ENCODE measurements at places on chromosomes 6 and 20.

DNA sequence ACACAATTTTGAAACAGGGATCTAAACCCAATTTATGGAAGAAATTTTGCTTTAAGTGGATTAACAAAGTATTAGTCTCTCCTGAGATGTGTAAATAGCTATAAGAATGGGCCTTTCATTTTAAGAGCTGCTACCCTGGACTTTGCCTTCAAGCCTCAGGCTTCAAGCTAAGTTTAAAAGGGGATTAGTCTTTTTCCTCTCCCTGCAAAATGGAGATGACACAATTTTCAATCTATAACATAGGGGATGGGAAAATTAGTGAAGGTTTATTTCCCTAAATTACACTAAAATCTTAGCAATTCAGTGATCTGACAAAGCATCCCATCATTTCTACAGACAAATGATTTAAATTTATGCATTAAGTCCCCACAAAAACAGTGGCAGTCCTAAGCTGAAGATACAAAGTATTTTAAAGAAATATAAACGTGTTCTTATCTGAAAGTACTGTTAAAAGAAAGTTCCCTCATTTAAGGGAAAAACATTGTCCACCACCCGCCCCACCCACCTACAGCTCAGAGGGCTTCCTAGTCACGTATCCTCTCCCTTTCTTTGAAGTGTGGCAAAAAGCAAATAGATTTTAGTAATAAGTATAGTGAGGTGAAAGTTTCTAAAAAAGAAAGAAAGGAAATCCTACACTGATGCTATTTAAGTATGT is 14.5 kb downstream of the ARHGAP18 start:
- DNase-seq: no peak

DNA sequence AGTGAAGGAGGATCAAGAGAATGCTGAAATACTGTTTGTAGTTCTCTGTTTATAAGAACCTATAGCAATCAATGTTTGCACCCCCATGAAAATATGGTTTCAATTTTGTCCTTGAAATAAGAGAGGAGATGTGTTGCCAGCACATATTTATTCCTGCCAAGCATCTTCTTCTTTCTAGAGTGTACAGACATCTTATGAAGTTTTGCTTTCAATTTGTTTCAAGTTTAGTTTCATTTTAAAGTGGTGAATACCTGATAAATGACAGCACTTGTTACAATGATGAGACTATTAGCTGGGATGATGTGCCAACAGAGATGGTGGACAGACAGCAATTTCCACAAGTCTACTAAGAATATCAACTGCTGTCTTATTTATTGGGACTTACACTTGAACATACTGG is 39.2 kb upstream of the CENPW start:
- DNase-seq: peak; percentile 9

GRCh38 chr6:102742754-102743356 is 1349.3 kb downstream of the GRIK2 start:
- DNase-seq: no peak

GRCh38 chr6:131014080-131014776 is 48.8 kb downstream of the EPB41L2 start:
- no peak for DNase-seq

DNA sequence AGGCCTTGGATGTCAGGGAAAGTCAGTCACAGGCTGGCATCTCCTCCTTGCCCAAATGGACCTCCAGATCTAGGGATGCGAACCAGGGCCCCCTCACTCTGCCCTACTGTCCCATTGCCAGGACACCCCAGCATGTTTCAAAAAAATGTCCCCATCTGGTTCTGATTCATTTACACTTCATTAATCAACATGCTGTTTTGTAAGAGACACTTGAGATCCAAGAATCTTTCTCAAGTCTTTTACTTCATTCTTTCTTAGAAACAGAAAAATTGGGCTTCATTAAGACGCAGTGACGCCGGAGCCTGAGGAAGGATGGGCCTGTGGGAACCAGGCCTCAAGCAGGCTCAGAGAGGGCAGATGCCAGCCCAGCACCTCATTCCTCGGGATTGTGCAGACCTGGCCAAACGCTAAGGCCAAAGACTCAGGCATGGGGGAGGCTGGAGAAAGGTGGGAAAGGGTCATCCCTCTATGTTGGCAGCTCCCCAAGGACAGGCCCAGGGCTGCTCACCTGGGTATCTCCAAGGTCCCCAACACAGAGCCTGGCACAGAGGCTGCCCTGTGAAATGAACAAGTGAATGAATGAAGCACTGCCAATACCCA is 3.8 kb downstream of the RSPO4 start:
- DNase-seq: no peak

DNA sequence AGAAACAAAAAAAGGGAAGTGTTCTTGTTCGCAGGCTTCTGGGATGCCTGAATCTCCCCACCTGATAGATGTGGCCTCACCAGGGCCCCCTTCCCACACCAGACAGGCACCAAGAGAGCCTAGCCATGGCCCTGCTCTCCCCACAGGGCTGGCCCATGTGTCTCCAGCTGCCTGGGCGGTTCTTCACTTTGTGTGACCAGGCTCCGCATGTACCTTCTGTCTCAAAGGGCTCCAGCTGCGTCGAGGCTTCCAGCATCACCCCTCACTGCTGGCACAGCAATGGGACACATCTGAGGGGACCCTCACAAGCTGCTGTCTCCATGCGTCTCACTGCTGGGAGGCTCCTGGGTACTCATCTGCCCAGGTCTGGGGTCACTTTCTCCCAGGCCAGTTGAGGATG is 362.9 kb downstream of the ZFAND3 start:
- DNase-seq: no peak

DNA sequence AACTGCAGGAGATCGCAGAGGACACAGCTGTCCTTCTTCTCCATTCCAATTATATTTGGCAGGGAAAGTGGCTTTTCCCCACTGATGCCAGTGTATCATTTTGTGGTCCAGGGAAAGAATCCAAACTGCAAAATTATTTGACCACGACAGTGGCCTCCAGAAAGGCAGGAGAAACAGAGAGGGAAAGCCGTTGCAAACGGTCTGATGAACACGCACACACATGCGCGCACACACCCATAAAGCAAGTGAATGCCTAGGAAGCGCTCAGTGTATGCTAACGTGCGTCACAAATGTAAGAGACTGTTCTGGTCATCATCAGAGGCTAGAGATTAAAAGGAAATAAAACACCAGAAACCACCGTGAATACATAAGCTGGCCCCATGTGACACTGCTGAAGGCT is 54.0 kb downstream of the NPEPL1 start:
- DNase-seq: no peak

DNA sequence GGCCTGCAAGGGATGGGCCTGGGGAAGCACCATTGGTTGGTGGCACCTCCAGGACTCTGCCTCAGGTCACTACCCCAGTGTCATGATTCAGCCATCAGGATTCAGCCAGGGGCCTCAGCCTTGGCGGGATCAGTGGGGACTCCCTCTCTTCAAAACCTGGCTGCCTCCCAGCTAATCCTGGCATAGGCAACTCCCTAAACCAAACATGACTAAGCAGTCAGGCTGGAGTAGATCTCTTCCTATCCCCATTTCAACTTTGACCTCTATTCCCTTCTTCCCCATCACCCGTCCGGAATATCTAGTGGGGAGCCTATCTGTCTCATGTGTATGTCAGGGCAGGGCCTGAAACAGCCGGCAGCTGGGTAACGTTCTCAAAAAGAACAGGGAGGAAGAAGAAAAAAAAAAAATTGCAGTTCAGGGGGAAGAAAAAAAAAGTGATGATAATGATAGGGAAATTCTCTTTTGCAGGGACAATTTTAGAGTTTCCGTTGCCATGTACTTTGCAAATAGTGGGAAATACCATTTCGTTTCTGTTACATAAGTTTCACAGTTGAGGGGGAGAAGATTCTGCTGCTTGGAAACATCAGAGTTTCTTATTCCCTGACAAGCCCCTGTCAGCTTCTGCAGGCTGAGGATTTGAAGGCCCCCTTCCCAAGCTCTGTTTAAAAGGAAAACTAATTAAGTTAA is 4.1 kb upstream of the PREX1 start:
- DNase-seq: peak; percentile 65

GRCh38 chr6:5761370-5761769 is 245.4 kb downstream of the NRN1 start:
- no peak for DNase-seq

GRCh38 chr20:56222945-56223344 is 25.6 kb upstream of the MC3R start:
- DNase-seq: no peak

- DNase-seq: no peak
Observed at GRCh38 chr6:105681061-105681460, 278.2 kb upstream of the PREP start.

DNA sequence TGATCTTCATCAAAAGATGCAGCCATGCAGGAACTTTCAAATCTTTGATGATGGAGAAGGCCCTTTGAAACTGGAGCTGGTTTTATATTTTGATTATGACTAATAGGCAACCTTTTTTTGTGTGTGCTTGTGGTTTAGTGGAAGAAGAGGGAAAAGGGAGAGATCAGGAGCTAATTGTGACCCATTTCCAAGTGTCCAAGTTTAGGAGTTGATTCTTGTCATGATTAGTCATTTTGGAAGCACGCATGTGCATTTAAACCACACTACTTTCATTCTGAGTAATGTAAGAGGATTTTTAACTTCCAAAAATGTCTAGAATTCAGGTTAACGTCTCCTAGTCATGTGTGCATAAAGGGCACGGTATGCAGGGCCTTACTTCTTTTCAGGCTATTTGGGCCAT is 3.5 kb downstream of the FOXO3 start:
- peak; percentile 96 for DNase-seq
